Activated T-helper 1 cell treated with anti-CD3 and anti-CD28 coated beads, Interleukin-12 subunit alpha, Interleukin-12 subunit beta, Interleukin-2, Interleukin-4 antibody, amounts not matched to agents 30 ng/mL and 10 ng/mL and 1 ng/mL, durations not matched to agents 14 hours and 24 hours and 36 hours (primary cell): ENCODE measurements at places on chromosomes 5 and 9. TPM values are rescaled to one million over a fixed set of nuclear protein-coding genes. Genes with fewer than 3 reads are reported as not detected.

GRCh38 chr5:59569608-59570334 lies 323.8 kb downstream of the PDE4D start:
- no peak for DNase-seq
- H3K27me3 ChIP-seq, result peaks cover 4% of the 10 kb centered on the region
- no peak overlapping the region for H3K4me3 ChIP-seq
- no peaks in the 10 kb centered on the region for H3K4me1 ChIP-seq

DNA sequence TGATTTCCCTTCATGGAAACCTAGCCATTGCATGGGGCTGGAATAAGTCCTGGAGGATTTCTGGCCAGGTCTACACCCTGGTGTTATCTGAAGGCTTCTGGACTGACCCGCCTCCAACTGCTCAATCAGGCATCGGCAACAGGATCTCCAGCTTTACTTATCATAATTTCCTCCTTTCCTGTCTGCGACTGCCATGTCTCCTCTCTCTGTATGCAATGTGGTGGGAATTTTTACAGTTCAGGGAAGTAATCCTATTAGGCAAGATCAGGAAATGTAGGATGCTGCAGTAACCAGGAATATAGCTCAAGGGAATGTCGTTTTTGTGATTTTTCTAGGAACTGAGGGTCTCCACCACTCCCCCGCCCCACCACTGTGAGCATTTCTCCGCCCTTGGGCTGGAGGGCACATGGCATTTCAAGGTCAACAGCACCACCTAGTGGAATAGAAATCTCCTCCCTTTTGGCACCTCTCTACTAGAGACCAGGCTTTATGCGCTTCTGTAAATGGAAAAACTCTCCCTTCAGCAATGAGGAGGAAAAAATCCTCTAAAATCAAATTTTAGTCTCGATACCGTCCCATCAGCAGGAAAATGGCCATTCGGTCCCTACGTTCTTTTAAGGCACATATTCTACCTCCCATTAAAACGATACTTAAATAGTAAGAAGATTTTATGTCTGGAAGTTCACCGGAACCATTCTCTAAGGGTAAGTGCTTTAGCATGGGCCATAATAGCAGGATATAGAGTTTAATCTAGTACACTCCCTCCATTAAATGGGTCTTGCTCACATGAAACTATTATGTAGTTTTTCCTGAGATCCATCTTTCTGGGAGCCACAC lies 93.0 kb downstream of the YTHDC2 start:
- H3K4me1 ChIP-seq, result peaks cover 4% of the 10 kb centered on the region
- H3K27me3 ChIP-seq, result peaks cover 22% of the 10 kb centered on the region
- H3K36me3 ChIP-seq, result no peaks in the 10 kb centered on the region
- DNase-seq, result peak; percentile 24
- H3K4me3 ChIP-seq, result no peak overlapping the region
- H3K27ac ChIP-seq, result no peak overlapping the region

DNA sequence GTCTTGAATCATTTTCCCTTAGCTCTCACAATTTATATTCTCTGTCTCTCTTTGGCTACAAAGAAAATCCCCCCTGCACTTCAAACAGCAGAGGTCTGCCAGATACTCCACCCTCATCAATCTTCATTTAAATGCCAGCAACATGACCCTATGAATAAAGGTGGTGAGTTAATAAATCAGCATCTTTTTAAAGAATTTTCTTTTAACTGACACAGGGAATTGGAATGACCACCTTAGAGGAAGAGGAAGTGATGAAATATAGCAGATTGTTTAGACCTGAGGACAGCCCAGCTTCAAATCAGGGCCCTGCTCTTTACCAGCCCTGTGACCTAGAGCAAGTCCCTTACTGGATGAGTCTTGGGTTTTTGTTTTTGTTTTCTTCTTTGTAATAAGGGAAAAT lies 223.1 kb upstream of the PAPPA start:
- H3K27ac ChIP-seq, result no peak overlapping the region
- H3K4me3 ChIP-seq, result no peak overlapping the region
- DNase-seq, result no peak
- no peaks in the 10 kb centered on the region for H3K4me1 ChIP-seq

DNA sequence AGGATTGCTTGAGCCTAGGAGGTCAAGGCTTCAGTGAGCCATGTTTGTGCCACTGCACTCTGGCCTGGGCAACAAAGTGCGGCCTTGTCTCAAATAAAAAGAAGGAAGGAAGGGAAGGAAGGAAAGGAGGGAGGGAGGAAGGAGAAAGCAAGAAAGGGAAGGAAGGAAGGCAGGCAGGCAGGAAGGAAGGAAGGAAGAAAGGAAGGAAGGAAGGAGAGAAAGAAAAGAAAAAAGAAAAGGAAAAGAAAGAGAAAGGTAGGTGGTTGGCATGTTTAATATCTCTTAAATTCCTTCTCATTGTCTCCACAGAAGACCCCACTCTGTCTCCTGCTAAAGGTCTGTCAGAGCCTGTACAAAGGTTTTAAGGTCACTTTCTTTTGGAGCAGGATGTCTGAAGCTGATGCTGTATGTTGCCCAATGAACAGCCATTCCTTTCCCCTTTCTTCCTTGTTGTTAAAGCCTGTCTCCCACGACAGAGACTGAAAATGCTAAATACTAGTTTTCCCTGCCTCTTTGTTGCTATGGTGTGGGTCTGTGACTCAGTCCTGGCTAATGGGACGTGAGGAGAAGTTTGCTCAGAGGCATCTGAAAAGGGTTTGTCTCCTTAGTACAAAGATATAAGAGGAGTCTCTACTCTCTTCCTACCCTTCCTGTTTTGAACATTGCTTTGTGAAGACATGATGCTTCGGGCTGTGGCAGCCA lies 213.3 kb downstream of the PCSK1 start:
- H3K27me3 ChIP-seq, result no peaks in the 10 kb centered on the region
- peak overlapping the region; percentile 56 for H3K27ac ChIP-seq
- no peak overlapping the region for H3K4me3 ChIP-seq
- DNase-seq, result no peak

DNA sequence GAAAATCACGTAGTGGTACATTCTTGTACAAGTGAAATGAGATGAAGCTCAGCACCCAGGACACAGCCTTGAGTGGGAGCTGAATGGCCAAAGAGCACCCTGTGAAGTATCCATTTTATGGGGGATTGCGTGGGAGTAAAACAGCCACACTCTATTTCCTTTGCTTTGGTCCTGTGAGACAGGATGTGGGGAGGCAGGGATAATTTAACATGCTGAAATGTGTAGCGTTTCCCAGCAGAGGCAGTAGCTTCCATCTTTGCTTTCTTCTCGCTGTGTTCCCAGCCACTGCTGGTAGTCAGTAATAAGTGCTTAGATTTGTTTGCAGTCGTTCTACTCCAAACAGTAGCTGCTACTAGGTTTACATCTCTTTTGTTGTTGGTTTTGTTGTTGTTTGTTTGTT lies 4.4 kb downstream of the IL31RA start:
- peaks cover 2% of the 10 kb centered on the region for H3K27me3 ChIP-seq
- peak overlapping the region; percentile 59 for H3K27ac ChIP-seq
- peak; percentile 21 for DNase-seq
- peaks cover 62% of the 10 kb centered on the region for H3K4me1 ChIP-seq
- peaks cover 5% of the 10 kb centered on the region for H3K36me3 ChIP-seq
- H3K4me3 ChIP-seq, result peak overlapping the region; percentile 69

DNA sequence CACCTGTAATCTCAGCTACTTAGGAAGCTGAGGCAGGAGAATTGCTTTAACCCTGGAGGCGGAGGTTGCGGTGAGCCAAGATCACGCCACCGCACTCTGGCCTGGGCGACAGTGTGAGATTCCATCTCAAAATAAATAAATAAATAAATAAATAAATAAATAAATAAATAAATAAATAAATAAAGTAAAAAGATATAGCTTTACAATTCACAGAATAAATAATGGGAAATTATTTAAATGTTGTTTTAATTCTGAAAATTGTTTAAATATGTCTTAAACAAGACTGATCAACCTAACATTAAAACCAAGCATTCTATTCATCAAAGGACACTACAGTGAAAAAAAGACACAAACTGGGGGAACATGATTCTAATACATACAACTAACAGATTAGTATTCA lies 357.1 kb downstream of the CTNND2 start:
- no peaks in the 10 kb centered on the region for H3K4me1 ChIP-seq
- H3K4me3 ChIP-seq, result no peak overlapping the region
- no peaks in the 10 kb centered on the region for H3K27me3 ChIP-seq
- no peaks in the 10 kb centered on the region for H3K36me3 ChIP-seq

- DNase-seq, result no peak
- H3K27ac ChIP-seq, result peak overlapping the region; percentile 24
- peaks cover 64% of the 10 kb centered on the region for H3K4me1 ChIP-seq
- no peak overlapping the region for H3K4me3 ChIP-seq
- peaks cover 4% of the 10 kb centered on the region for H3K36me3 ChIP-seq
Observed at GRCh38 chr5:132528866-132529634, 14.3 kb downstream of the IL5 start.

DNA sequence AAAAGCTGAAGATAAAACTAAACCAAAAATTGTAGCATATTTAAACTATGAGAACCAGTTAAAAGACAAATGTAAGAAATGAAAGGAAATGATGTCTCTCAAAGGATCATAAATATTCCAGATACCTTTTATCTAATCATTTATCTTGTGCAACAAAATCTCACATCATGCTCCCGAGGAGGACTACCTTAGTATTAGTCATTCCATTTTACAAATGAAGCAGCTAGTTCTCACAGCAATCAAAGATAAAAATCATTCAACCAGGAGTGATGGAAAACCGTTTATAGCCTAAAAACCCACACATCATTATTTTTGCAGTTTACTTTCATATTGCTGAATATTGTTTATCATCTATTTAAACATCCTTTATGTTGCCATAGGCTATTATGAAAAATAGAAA lies 190.0 kb downstream of the CDH12 start:
- no peaks in the 10 kb centered on the region for H3K4me1 ChIP-seq
- no peaks in the 10 kb centered on the region for H3K27me3 ChIP-seq
- no peaks in the 10 kb centered on the region for H3K36me3 ChIP-seq
- H3K4me3 ChIP-seq, result no peak overlapping the region

GRCh38 chr9:35422753-35423152 lies 67.2 kb upstream of the RUSC2 start:
- DNase-seq, result no peak
- H3K27ac ChIP-seq, result no peak overlapping the region
- H3K36me3 ChIP-seq, result no peaks in the 10 kb centered on the region
- H3K4me3 ChIP-seq, result no peak overlapping the region

- no peak overlapping the region for H3K27ac ChIP-seq
- no peak for DNase-seq
- no peaks in the 10 kb centered on the region for H3K36me3 ChIP-seq
Observed at GRCh38 chr9:120331913-120332312, 248.1 kb downstream of the CDK5RAP2 start.

- no peaks in the 10 kb centered on the region for H3K4me1 ChIP-seq
- H3K27me3 ChIP-seq, result peaks cover 17% of the 10 kb centered on the region
- no peak overlapping the region for H3K27ac ChIP-seq
Observed at GRCh38 chr9:124781967-124782660, 5.2 kb downstream of the OLFML2A start.

GRCh38 chr5:168674893-168675482 lies 95.8 kb upstream of the PANK3 start:
- no peak for DNase-seq
- H3K4me3 ChIP-seq, result no peak overlapping the region
- no peaks in the 10 kb centered on the region for H3K4me1 ChIP-seq
- no peak overlapping the region for H3K27ac ChIP-seq
- no peaks in the 10 kb centered on the region for H3K36me3 ChIP-seq

- no peak overlapping the region for H3K4me3 ChIP-seq
- no peak for DNase-seq
- H3K4me1 ChIP-seq, result no peaks in the 10 kb centered on the region
- no peak overlapping the region for H3K27ac ChIP-seq
Observed at GRCh38 chr9:8648271-8648845, 848.8 kb upstream of the DMAC1 start.

DNA sequence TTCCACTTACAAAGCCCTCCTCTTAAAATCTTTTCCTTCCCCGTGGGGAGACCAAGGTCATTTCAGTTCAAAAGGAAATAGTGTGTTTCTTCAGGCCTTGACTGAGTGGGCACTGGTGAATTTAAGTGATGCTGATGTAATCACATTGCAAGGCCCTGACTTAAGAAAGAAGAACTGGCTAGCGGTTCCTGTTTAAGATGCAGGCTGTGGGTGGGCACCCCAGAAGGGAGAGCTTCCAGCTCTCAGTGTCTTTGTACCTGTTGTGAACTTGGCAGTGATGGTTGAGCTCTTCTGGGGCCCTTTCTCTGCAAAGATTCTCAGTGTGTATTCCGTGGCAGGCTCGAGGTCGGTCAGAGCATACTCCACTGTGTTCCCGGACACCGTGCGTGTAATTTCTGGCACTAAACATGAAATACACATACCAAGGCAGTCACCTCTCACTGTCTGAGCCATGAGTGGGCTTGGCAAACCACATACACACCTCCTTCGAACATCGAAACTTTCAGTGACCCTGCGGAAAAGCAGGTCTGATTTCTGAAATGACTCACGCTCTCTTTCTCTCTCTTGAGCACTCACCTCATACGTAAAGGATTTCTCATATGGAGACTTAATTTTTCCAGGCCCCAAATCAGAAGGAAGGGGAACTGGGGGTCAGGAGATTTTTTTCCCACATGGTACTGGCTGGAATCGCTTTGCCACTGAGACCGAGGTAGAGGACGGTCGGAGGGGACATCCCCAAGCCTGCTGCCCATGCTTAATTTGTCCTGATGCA lies 81.9 kb downstream of the TNC start:
- peak overlapping the region; percentile 31 for H3K4me3 ChIP-seq
- peaks cover 40% of the 10 kb centered on the region for H3K4me1 ChIP-seq
- H3K27me3 ChIP-seq, result peaks cover 5% of the 10 kb centered on the region
- peak overlapping the region; percentile 84 for H3K27ac ChIP-seq
- no peak for DNase-seq
- no peaks in the 10 kb centered on the region for H3K36me3 ChIP-seq

GRCh38 chr5:142784401-142784955 lies 14.3 kb downstream of the ARHGAP26 start:
- DNase-seq, result no peak
- no peaks in the 10 kb centered on the region for H3K27me3 ChIP-seq
- peaks cover 4% of the 10 kb centered on the region for H3K36me3 ChIP-seq
- peak overlapping the region; percentile 62 for H3K27ac ChIP-seq
- peak overlapping the region; percentile 32 for H3K4me3 ChIP-seq

The LHX6 gene
- total RNA-seq, result 0.08 TPM in 1 of 2 replicates, not detected in the other

The SPARC gene
- total RNA-seq, result not detected in 2 replicates

The PCDHGA8 gene
- 0.03 TPM in 1 of 2 replicates, not detected in the other for total RNA-seq

The APBA1 gene
- total RNA-seq, result 2.4 and 3.5 TPM in 2 replicates

The PKN3 gene
- 17.7 and 19.3 TPM in 2 replicates for total RNA-seq

The AKNA gene
- total RNA-seq, result 178 and 182 TPM in 2 replicates

The ABLIM3 gene
- total RNA-seq, result not detected in 2 replicates
